Non-pigmented ciliary epithelial cell (primary cell): ENCODE measurements at places on chromosomes 16 and 17.

GRCh38 chr17:69346766-69347165 is 19.8 kb upstream of the ABCA5 start:
- DNase-seq, result no peak

- no peak for DNase-seq
Measured at GRCh38 chr17:27657620-27658019, 26.6 kb downstream of the LGALS9 start.

DNA sequence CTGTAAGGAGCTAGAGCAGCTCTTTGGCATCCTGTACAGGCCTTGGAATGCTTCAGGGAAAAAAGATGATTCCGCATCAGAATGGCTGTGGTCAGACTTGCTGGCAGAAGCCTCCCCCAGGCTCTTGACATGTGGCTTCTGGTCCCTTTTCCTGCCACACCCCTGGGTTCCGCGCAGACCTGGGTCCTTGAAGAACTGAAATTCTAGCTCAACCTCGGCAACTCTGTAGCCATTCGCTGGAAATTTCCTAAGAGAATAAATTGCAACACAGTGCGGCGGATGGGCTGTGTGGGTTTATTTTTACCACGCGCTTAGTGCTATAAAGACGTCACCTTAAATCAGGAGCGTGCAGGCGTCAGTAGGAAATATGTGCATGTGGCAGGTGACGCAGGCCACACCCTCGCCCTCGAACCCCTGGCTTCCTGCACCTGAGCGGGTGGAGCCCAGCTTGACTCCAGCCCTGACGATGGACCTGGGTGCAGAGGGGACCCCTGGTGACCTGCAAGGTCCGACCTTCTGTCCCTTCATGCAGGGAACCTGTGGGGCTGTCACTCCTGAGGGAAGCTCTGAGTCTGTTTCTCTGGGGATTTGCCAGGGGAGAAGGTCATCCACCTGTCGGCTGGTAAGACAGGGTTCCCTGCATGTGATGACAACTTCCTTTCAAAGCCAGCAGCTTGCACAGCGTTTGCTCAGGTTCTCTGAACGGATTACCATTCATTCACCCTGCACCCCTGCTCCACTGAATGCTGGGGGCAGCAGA is 46.3 kb downstream of the METRNL start:
- no peak for DNase-seq

- no peak for DNase-seq
Measured at GRCh38 chr17:75361344-75361743, 44.1 kb downstream of the GRB2 start.

DNA sequence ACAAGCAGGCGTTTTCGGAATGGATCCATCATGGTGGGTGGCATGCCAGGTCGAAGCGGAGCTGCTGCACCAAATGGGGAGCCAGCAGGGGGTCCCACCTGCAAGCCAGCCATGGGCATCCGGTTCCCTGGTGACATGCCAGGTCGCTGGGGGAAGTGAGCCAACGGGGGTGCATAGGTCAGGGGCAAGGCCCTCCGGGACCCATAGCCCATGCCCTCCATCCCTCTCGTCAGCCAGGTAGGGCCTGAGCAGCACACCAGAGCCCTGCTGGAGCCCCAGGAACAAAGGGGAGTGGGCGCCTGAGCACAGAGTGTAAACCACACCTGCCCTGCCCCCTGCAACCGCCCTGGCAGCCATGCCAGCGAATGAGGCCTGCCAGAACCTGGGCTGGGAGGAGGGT is 5.0 kb downstream of the SMARCD2 start:
- DNase-seq, result no peak

- no peak for DNase-seq
Measured at GRCh38 chr17:50478391-50479381, at the start of gene RSAD1. RSAD1 (plus strand) TSS chr17:50478860; CDS start chr17:50478885, 25 bp downstream.

DNA sequence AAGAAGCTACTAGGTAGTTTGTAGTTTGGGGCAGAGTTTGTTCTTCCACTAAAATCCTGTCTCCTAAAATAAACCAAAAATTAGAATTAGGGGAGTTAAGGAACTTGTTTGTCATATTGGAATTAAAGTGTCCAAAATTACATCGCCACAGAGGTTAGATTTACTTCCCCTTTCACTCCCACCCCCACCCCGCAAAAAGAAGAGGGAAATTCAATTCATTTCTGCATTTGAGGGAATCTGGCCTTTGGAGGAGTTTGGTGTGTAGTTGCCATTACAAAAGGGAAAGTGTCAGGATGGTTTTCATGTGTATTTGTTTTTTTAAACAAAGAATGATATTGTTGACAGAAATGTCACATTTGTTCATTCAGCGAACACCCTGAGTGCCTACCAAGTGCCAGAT is 5.8 kb downstream of the TMEM97 start:
- no peak for DNase-seq

- no peak for DNase-seq
Measured at GRCh38 chr17:1709971-1710806, at the start of gene TLCD2. TLCD2 (minus strand) TSS chr17:1710377; CDS start chr17:1710242, 135 bp downstream.

GRCh38 chr17:31095236-31096105 is 694 bp downstream of the NF1 start:
- no peak for DNase-seq

GRCh38 chr17:17778308-17779014 is 58.3 kb downstream of the SREBF1 start:
- no peak for DNase-seq

DNA sequence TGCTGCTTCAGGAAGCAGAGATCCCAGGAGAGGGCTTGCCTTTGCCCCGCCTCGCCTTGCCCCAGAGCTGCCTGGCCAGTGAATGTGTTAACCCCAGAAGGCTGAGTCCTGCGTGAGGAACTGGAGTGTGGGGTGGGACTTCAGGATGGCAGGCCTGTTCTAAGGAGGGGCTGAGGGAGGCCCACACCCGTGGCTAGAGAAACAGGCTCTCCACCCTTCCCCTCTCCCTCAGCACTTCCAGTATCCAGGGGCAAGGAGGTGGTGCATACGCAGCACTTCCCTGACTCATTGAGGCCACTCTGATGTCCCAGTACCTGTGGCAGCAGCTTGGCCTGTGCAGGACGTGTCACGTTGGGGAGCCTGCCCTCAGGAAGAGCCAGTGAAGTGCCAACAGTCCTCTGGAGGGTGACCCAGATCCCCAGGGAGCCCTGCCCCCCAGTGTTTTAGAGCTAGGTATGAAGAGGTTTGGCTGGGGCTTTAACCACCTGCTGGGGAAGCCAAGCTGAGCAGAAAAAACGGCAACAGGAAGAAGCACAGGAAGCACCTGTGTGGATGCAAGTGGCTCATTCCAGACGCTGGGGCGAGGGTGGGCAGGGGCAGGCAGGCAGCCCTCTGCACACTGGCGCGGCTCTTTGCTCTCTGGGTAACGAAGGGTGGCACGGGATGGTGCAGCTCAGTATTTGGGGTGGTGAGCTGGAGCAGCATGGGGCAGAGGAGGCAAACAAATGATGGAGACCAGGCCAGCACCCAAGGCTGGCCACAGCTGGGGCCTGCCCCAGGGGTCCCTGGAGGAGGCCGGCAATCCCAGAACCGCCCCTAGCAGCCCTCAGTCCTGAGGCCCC is 14.7 kb upstream of the CTCF start:
- no peak for DNase-seq

GRCh38 chr17:61770752-61771533 is 92.4 kb downstream of the BRIP1 start:
- DNase-seq, result peak; percentile 47

GRCh38 chr17:36661047-36661666 is 59.8 kb downstream of the MRM1 start:
- DNase-seq, result no peak

DNA sequence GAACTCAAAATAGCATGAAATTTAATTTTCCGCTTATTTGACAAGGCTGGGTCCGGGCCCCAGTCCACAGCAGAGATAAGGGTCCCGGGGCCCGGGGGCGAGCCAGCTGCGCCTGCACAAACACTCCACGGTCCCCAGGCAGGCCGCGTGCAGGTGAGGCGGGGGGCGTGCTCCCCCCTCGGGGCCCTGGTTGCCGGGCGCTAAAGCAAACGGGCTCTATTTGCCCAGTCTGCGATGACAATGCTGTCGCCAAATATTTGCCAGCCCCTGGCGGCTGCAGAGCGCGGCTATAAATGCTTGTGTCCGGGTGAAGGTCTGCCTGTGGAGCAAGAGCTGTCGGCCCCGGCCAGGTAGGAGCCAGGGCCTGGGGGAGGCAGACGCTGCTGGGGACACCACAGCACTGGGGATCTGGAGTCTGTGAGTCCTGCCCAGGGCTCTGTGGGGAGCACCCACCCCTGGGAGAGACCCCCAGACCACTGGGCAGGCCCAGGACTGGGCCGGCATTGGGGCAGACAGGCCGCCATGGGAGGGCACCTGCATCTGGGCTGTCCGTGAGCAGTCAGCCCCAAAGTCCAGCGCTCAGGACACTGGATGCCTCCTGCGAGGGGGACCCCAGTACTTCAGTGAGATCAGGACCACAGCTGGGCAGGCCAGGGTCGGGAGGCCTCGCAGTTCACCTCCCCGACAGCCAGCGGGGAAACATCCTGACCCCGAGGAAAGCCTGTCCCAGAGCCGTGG is at the start of gene PERCC1:
Gene PERCC1 (plus strand): TSS at position 320 of the 738 bp plus-strand sequence. CDS start 1,516 bp downstream, outside the sequence.
- DNase-seq, result no peak

- no peak for DNase-seq
Measured at GRCh38 chr16:48291303-48291702, 44.0 kb upstream of the ABCC11 start.

DNA sequence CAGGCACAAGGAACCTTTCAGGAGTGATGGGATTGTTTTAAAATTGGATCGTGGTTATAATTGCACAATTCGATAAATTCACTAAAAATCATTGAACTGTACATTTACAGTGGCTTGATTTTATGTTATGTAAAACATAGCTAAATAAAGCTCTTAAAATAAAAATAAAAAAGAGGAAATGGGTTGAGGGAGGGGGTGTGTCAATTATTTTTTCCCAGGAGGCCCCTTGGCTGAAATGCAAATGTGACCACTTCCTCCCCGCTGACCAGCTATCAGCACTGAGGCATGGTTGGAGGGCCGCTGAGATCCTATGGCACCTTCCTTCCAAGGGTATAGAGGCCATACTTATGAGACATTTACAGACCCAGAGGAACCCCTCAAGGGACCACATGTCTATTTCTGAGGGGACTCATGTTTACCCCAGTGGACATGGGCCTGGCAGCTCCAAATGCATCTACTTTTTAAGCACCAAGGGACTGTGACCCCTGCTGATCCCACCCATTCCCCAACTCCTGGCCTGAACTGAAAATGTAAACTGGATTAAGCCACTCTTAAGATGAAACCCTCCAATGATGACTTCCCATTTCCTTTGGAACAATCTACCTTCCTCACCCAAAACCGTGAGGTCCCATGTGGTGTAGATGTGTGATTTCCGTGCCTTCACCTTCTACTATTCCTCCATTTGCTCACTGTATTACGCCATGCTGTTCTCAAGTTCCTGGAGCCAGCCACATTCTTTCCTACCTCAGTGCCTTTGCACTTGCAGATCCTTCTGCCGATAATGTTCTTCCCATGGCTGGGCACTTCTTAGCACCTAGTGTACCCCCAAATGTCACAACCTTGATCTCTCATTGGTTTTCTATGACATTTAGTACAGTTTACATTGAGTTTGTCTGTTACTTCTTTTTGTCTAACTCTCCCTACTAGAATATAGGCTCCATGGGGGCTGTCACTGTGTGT is 2.8 kb upstream of the IL21R start:
- DNase-seq, result no peak

GRCh38 chr16:3027983-3028715 is 4.3 kb downstream of the THOC6 start:
- peak; percentile 17 for DNase-seq

- DNase-seq, result no peak
Measured at GRCh38 chr16:88861359-88861758, 4.4 kb downstream of the TRAPPC2L start.

- DNase-seq, result peak; percentile 51
Measured at GRCh38 chr17:57597531-57598453, 147.3 kb downstream of the CCDC182 start.

- no peak for DNase-seq
Measured at GRCh38 chr16:4796982-4797804, 2.0 kb downstream of the SMIM22 start.

DNA sequence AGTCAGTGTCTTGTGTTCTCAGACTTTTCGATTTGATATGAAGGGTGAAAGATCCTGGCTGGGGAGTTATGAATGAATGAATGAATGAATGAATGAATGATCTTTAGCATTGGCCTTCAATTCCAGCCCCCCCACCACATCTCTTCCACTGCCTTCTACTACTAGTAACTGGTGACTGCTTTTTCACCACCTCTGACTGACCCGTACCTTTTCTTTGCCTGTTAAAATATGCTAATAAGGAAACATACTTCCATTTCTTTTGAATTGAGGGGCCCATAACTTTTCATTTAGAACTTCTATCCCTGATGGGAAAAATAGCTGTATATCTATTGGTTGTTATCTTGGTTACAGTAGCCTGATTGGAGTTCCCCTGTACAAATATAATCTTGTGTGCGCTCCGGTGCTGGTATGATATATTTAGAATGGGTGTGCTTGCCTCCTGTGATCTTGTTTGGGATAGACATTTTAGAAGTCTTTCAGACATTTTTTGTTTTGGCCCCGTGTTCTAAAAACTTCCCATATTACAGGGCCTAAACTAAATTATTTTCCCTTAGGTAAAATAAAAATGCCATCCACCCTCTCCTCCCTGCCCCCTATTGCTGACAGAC is 3.4 kb downstream of the LYRM1 start:
- DNase-seq, result no peak

DNA sequence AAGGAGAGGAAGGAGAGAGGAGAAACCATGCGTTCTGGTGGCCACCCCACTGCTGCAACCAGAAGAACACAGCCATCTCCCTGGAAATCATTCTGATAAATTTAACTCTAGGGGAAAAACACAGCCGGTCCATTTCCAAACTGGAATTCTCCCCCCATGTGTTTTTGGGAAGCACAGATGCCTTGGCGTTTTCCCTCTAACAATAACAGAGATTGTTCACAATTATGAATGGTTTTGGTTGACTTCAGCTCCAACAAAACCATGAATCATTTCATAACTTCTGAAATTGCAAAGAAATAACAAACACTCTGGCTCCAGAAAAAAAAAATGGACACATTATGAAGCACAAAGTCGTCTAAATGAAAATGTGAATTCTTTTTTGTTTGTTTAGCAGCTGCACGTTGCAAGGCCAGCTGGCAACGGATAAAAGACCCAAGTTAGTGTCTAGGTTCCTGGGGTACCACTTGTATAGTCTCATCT is 46.2 kb downstream of the GNAO1 start:
- DNase-seq, result no peak

GRCh38 chr17:44935116-44935515 is 12.5 kb downstream of the KIF18B start:
- DNase-seq, result no peak

GRCh38 chr16:66150698-66151482 is 215.6 kb upstream of the CDH5 start:
- no peak for DNase-seq

DNA sequence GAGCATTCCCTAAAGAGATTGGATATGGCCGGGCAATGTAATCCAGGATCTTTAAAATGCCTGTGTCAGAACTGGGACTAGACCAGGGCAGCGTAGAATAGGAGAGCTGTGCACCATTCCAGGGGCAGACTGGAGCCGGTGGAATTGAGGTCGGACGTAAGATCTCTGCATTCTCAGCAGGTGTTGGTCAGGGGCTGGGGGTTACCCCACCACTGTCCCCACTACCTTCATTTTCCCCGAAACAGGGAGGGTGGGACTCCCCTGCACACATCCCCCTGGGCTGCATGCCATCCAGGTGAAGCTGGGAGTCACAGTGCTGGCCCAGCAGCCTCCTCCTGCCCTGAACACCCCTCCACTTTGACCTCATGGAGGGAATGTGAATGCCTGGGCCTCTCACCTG is 17.8 kb downstream of the OSBPL7 start:
- DNase-seq, result no peak

GRCh38 chr17:44804302-44805089 is 25.6 kb downstream of the GJC1 start:
- DNase-seq, result no peak

- no peak for DNase-seq
Measured at GRCh38 chr16:58284469-58284868, 10.4 kb downstream of the PRSS54 start.
